ENCODE measurements at places on chromosomes 4 and X. TPM values are rescaled to one million over a fixed set of nuclear protein-coding genes. Genes with fewer than 3 reads are reported as not detected.

The SLC4A4 gene
- total RNA-seq: under 0.01 TPM

DNA sequence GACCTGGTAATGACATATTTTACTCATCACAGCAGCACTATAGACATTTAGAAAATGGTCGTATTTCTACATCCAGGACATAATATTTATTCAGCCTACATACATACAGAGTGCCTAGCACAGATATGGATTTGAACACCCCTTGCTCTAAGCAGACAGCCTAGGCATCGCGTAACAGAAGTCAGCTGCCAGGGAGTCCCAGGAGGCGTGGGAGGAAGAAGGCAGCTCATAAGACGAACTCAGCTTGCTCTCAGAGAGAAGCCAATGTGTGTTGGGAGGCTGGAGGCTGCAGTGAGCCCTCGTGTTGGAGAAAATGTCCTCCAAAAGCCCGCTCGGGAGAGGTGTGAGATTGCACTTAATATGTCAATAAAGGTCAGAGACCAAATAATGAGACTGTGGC is 131.6 kb downstream of the BCOR start:
- DNase-seq: no peak

GRCh38 chr4:1332686-1333085 is 14.3 kb upstream of the UVSSA start:
- DNase-seq: no peak

The CCKAR gene
- not detected for total RNA-seq

The CENPVL1 gene
- total RNA-seq: not detected

GRCh38 chrX:23792861-23793553 is 10.0 kb downstream of the SAT1 start:
- DNase-seq: no peak

DNA sequence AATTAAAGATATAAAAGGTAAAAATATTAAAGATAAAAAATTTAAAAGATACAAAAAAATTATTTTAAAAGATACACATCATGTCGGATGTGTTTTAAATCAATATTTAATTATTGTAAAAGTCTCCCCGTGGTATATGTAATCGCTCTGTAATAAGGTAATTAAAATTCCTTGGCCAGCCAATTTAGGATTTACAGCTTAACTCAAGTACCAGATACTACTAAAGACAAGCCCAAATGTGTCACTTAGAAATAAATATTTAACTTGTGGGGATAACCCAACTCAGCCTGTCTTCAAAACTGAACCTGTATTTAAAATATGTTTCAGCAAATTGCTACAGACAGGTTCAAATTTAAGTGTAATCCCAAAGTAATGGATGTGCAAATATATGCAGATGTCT is 56.0 kb downstream of the GPR82 start:
- no peak for DNase-seq

The CXXC4 gene
- not detected for total RNA-seq

The STAG2 gene
- total RNA-seq: 53.1 TPM

- DNase-seq: peak; percentile 82
Observed at GRCh38 chr4:139528377-139529005, 27.5 kb downstream of the SETD7 start.

The ALAS2 gene
- total RNA-seq: not detected

GRCh38 chr4:16450031-16450430 is 223.8 kb upstream of the TAPT1 start:
- no peak for DNase-seq

DNA sequence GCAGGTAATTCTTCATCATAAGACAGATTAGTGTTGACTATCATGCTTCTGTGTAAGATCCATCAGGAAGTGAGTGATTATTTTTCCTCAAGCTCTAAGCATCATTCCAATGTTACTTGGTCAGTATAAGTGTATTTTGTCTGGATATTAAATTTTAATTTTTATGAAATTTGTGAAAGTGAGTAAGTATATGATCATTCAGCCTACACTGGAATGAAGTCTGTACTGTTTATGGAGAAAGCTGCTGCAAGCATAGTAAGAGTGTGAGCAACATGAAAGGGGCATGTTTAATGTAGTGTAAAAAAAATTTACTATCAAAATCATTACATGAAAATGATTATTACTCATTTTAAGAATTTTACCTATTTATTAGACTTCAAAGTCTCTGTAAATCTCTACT is 84.8 kb downstream of the IL15 start:
- no peak for DNase-seq

- DNase-seq: no peak
Observed at GRCh38 chr4:110022457-110022856, 109.8 kb downstream of the EGF start.

- no peak for DNase-seq
Observed at GRCh38 chr4:124777007-124777406, 64.5 kb upstream of the ANKRD50 start.

DNA sequence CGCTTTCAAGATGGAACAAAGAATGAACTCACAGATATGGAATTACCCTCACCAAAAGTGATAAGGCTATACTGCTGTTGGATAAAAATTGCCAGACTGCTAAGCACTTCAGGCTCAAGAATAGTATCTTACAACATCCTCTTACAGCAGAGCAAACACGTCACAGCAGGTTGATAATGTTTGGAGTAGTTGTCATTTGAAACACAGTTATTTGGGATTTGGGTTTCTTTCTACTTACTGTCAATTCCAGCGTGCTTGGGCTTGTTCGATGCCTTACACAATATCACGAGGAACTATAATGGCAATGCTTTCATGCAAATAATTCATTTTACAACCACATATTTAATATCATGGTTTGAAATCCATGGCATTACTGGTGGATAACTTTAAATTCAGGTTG is 1223.7 kb upstream of the AGA start:
- DNase-seq: no peak

GRCh38 chr4:31647786-31648185 is 927.6 kb downstream of the PCDH7 start:
- no peak for DNase-seq

DNA sequence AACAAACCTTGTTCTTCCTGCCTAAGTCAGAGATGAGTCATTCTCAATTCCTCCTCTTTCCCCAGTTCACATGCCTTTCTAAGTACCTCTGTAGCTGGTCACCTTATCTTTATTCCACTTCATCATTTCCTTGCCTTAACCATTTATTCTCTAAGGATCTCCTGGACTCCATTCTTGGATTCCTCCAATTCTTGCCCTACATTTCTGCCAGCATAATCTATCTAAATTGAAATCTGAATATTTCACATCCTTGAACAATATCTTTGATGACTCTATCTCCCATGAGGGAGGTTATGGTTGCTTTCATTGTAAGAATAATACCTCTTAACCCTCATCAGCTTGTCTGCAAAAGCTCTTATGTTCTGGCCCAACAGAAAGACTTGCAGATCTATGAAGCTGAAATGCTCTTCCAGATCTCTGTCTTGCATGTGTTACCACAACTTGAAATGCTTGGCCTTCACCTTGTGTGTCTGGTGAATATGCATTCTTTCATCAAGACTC is 28.6 kb upstream of the PDE5A start:
- no peak for DNase-seq

- no peak for DNase-seq
Observed at GRCh38 chr4:41427931-41428600, 109.9 kb upstream of the LIMCH1 start.

The LINC00632 gene
- 0.48 TPM for total RNA-seq

DNA sequence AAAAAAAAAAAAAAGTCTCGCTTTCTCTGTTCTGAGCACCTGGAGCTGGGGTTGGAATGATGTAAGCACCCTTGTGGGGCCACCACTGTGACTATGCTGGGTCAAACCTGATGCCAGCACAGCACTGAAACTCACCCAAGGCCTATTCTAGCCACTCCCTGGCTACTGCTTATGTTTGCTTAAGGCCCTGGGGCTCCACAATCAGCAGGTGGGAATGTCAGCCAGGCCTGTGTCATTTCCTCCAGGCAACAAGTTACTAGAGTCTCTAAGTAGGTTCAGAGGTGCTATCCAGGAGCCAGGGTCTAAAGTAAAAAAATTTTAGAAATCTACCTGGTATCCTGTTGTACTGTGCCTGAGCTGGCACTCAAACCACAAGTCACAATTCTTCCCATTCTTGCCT is 1306.8 kb downstream of the STIM2 start:
- DNase-seq: no peak

DNA sequence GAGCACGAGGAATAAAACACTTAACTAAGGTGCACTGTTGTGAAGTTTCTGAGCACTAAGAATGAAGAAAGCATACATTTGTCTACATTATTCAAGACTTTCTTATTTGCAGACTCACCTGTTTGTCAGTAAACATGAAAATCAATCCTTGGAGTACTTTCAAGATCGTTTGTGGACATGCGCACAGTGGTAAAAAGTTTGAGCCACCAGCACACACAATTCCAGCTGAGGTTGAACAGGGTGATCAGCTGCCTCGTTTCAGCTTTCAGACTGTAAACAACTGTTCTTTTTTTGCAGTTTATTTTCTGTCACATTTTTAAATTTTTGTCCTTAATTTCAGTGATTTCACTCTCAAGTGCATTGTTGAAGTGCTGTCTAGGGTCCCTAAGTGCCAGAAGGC is 143.8 kb upstream of the VCX2 start:
- no peak for DNase-seq

DNA sequence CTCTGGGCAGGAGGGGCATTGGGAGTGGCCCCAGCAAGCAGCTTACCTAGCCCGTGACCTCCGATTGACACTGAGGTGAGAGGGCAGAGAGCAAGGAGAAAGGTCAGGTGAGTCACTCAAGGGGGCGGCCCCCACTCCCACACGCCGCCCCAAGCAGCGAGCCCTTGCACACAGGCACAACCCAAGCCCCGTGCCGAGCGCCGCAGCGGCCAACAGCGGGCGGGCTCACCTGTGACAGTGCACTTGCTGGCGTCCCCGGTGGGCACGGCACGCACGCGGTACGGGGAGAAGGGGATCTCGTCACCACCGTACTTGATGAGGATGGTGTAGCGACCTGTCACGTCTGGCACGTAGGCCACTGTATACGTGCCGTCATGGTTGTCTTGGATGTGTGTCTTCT is 17.2 kb downstream of the FLNA start:
- no peak for DNase-seq

DNA sequence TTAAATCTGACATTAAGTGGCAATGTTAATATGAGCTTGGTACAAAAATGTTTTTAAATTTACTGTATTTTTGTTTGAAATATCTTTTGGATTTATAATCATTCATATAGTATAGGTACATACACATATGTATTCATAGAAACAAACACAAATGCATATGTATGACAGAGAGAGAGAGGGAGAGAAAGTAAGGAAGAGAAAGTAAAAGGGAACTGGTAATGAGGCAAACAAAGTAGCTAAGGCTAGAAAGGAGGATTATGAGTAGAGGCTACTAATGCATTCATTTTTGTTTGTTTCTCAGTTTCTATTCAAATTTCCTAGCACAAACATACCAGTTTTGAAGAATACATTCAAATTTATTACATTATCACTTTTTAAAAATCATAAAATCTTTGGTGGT is 132.4 kb downstream of the GLRA3 start:
- no peak for DNase-seq

- no peak for DNase-seq
Observed at GRCh38 chr4:95909211-95909610, 69.3 kb downstream of the PDHA2 start.

The NIPAL1 gene
- 1.5 TPM for total RNA-seq

The LONRF3 gene
- 1.4 TPM for total RNA-seq

DNA sequence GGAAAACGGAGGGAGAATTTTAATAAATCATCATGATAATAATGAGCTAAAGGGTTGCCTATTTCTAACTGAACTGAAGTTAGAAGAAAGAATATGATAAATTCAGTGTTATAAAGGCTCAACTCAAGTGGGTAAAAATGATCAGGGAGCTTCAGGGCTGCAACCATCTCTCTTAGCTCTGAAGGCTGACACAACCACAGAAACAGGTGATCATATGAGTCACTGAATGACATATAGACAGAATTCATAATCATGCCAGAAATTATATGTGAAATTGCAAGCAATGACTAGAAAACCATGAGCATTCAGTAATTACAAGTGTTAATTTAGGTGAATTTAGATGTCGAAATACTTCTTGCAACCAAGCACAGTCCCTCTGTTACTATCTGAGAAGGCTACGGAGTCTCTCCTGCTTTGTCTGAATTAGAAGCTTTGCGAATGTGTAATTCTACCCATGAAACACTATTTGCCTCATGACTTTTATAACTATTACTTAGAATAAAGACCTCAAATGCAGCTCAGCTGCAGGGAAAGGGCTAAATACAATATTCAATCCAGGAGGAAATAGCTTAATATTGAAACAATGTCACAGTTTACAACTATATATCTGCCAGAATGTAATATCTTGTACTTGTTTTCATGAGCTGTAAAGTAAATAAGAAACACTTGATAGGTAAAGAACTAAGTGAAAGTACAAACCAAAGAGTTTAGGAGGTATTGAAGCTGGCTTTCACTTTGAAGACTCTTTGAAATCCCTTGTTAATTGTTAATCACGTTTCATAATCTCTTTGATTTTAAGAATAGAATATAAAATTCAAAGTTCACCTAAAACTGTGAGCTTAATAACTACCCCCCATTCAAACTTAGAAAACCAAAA is 1972.6 kb downstream of the ARAP2 start:
- DNase-seq: no peak

DNA sequence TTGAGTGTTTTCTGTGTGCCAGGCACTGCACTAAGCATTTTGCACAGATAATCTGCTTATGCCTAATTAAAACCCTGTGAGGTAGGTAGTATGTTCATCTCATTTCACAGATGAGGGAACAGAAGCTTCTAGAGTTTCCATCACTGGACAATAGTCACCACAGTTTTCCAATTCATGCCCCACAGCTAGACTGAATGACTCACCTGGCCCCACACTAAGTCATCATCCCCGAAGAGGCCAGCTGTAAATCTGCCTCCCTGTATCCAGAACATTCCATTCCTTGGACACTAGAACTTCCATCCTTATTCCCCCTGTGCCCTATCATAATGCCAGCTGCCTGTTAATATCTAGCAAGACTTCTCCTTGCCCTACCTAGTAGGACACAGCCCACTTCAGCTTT is 40.9 kb upstream of the NYX start:
- peak; percentile 77 for DNase-seq
